Cardiac septum (tissue), 1 donor: ENCODE measurements at places on chromosomes 1 and 21.

- DNase-seq: no peak
Measured at GRCh38 chr1:183588827-183589226, 1.4 kb downstream of the NCF2 start.

DNA sequence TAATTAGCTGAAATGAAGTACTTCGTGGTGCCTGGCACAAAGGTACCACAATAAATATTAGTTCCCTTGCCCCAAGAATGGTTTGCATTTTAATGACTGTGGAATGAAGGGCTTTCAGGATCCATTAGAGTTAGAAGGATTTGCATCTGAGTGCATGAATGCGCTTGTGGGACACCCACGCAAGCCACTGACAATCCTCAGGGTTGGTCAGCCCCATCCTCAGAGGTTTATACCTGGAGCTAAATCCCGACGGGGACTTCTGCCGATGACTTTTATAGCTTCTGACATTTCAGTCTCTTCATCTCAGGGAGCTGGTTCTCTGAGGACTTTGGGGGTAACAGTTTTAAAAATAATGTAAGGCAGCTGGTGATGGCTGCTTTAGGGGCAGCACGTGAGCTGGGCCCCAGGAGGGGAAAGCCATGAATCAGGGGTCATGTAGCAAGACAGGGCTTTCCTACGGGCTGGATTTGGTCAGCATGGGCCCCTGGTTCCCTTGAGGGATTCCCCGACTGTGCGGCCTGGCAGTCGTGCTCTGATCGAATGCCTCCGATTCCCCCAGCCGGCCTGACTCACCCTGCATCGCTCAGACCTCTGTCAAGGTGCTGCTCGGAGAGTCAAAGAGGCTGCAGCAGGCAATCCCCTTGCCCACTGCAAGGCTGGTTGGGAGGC is 20.8 kb upstream of the IL10 start:
- no peak for DNase-seq

DNA sequence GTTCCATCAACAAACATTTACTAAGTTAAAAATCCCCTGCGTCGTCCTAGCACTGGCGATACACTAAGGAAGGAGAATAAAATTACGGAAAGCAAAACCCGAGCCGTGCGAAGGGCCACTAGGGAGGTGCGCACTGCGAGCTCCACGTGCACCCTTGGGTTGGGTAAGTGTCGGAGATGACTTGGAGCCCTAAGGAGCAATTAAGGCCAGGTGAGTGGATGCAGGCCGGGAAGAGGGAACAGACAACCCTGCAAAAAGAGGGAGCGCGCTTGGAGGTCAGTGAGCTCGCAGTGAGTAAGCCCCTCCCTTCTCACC is 704 bp downstream of the WDR4 start:
- DNase-seq: peak; percentile 74

- no peak for DNase-seq
Measured at GRCh38 chr1:164635803-164636731, 77.1 kb downstream of the PBX1 start.

- no peak for DNase-seq
Measured at GRCh38 chr1:230382001-230382491, 44.1 kb downstream of the PGBD5 start.

DNA sequence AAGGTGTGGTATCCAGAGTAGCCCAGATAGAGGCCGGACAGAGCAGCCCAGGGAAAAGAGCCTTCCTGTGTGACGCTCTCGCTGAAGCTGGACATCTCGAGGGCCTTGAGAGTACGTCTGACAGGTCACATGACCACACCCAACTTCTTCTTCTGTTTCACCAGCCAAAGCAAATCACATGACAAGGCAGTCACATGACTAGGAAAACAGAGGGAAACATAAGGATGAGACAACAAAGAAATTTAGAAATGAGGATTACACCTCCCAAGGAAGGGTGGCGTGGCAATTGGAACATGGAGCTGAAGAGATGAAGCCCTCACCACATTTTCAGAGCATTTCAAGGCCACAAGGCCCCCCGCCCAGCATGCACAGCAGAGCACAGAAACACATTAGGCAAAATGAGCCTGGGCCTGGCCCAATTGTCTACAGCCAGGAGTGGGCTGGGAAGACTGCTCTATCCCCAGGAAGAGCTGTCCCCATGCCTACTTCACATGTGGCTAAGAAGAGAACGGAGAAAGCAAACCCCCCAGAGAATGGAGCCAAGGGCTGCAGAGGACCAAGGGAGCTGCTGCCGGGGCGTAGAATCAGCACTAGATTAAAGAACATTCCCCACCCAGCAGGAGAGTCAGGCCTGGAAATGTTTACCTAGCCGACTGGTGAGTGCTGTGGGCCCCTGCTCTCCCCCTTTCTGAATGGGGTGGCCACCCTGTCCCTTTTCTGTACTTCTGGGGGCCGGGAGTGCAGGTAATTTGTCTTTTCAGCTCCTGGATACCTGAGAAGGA is 305.1 kb downstream of the NPHP4 start:
- DNase-seq: no peak
